ENCODE measurements at places on chromosomes 3 and 15. TPM values are rescaled to one million over a fixed set of nuclear protein-coding genes. Genes with fewer than 3 reads are reported as not detected.

DNA sequence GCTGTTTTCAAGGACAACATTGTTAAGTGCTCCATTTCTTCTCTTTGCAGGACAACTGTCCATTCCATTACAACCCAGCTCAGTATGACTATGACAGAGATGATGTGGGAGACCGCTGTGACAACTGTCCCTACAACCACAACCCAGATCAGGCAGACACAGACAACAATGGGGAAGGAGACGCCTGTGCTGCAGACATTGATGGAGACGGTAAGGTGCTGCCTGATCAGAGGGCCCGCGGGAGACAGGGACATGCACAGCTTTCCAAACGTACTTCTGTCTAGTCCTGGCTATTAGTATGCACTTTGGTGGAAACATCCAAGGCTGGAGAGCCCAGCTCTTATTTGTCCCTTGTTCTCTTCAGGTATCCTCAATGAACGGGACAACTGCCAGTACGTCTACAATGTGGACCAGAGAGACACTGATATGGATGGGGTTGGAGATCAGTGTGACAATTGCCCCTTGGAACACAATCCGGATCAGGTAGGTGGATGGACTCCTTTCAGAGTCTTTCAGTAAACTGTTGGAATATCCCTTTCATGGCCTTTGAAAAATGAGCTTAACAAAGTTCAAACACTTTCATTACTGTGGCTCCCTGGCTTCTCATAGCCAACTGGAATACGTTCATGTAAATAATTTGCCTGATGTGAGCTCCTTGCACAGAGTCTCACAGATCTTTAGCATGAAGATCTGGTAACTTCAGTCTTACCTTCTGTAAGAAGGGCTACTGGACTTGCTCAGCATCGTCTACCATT, 10.4 kb downstream of the THBS1 start:
- no peak for DNase-seq
- no peak overlapping the region for H3K4me3 ChIP-seq
- H3K27ac ChIP-seq: no peak overlapping the region
- H3K36me3 ChIP-seq: peaks cover 5% of the 10 kb centered on the region
- H3K27me3 ChIP-seq: no peaks in the 10 kb centered on the region

DNA sequence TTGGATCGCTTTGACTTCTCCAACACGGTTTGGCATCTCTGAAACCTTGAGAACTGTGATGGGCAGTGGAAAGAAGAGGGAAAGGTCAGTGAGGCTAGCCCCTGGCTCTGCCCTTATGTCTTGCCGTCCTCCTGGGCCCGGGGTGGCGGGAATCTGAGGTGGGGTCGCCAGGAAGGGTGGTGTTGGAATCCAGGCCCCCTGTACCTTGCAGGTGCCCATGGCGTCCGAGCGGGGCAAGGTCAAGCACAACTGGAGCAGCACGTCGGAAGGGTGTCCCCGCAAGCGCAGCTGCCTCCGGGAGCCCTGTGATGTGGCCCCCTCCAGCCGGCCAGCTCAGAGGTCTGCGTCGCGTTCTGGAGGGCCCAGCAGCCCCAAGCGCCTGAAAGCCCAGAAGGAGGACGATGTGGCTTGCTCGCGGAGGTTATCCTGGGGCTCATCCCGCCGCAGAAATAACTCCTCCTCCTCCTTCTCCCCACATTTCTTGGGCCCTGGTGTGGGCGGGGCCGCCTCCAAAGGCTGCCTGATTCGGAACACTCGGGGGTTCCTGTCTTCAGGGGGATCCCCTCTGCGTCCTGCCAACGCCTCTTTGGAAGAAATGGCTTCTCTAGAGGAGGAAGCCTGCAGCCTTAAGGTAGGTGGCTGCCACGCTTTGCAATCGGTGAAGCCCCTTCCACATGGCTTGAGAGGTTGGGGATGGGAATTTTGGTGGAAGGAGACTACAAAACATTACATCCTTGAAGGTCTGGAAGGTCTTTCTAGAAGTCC, 907 bp downstream of the TATDN2 start:
- peak overlapping the region; percentile 93 for H3K4me3 ChIP-seq
- no peaks in the 10 kb centered on the region for H3K27me3 ChIP-seq
- peak overlapping the region; percentile 87 for H3K27ac ChIP-seq
- H3K36me3 ChIP-seq: no peaks in the 10 kb centered on the region

- H3K4me3 ChIP-seq: no peak overlapping the region
- H3K36me3 ChIP-seq: no peaks in the 10 kb centered on the region
- H3K27me3 ChIP-seq: no peaks in the 10 kb centered on the region
Measured at GRCh38 chr3:194139814-194140391, 4.0 kb downstream of the HES1 start.

DNA sequence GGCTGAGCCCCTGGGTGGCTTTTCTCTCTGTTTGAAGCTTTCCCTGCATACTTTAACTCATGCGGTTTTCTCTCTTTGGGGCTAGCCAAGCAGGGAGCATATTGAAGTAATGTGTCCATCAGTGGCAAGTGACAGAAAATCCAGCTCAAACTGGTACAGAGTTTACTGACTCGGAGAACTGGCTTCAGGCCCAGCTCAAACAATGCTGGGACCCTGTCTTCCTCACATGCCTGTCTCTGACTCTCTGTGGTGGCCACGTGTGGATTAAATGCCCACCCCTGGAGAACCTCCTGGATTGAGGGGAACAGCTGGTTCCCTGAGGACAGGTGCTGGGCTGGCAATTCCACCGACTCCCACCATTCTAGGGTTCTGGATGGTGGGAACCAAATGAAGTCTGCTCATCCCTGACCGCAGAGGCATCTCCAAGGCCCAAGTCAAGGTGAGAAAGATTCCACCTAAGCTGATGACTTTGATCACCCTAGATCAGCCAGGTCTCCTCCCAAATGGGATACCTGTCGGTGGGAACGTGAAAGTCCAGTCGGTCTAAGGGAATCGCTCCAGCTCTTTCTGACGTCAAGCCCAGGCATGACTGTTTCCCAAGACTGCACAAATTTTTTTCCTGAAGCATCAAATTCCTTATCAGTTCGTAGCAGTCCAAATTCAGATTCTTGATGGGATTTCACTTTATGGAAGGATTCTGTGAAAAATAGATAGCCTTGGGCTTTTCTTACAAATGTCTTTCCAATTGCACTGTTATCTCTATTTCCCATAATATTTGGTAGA, 16.3 kb upstream of the HDAC11 start:
- no peaks in the 10 kb centered on the region for H3K4me1 ChIP-seq
- H3K27ac ChIP-seq: no peak overlapping the region
- H3K27me3 ChIP-seq: no peaks in the 10 kb centered on the region
- H3K4me3 ChIP-seq: no peak overlapping the region
- no peaks in the 10 kb centered on the region for H3K36me3 ChIP-seq

The FRMD5 gene
- 0.37 TPM for total RNA-seq

GRCh38 chr3:190746986-190747385, 115.5 kb downstream of the GMNC start:
- DNase-seq: no peak
- H3K27ac ChIP-seq: peak overlapping the region; percentile 64
- H3K4me1 ChIP-seq: no peaks in the 10 kb centered on the region
- no peak overlapping the region for H3K4me3 ChIP-seq
- H3K27me3 ChIP-seq: no peaks in the 10 kb centered on the region

The BFSP2 gene
- total RNA-seq: not detected

DNA sequence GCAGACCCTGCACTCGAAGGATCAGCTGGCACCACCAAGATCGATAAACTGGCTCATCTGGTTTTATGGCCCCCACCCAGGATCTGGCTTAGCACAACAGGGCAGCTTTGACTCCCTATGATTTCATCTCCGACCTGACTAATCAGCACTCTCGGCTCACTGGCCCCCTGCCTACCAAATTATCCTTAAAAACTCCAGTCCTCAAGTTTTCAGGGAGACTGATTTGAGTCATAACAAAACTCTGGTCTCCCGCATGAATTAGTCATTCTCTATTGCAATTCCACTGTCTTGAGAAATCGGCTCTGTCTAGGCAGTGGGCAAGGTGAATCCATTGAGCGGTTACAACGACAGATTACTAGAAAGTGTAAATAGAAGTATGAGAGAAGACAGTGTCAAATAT, 521.9 kb upstream of the RGMA start:
- no peaks in the 10 kb centered on the region for H3K36me3 ChIP-seq
- H3K27ac ChIP-seq: no peak overlapping the region
- no peaks in the 10 kb centered on the region for H3K4me1 ChIP-seq
- DNase-seq: no peak
- H3K27me3 ChIP-seq: no peaks in the 10 kb centered on the region

DNA sequence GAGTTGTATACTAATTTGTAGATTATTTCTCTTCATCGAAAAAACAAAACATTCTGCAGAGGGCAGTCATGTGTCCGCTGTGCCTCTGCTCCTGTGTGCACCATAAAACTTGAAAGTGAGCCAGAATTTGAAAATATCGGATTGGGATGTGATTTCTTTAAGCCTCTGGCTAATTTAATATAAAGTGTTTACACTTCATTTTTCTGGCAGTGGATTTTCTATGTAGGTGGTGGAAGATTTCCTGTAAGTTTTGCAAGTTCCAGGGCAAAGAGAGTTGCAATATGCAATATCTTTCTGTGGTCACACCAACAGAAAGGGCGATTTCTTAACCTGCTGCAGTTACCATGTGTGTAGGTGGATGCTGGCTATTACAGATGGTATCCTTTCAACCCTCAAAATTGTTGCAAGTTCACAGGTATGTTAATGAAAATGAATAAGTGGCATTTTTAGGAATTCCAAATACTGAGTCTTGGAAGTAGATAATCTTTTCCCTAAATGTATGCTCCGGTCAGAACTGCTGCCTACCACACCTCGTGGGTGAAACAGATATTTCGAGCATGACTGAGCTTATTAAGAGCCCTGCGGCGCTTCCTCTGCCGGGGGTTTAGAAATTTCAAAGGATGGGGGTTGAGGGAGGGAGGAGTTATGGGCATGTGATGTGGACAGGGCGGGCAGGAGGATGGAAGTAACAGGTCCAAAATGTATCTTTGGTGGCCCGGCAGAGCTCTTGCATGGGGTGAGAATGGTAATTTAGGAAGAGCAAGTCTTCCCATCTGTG, 134.0 kb downstream of the PGPEP1L start:
- no peaks in the 10 kb centered on the region for H3K4me1 ChIP-seq
- no peak overlapping the region for H3K27ac ChIP-seq
- no peaks in the 10 kb centered on the region for H3K27me3 ChIP-seq
- DNase-seq: no peak
- no peak overlapping the region for H3K4me3 ChIP-seq

DNA sequence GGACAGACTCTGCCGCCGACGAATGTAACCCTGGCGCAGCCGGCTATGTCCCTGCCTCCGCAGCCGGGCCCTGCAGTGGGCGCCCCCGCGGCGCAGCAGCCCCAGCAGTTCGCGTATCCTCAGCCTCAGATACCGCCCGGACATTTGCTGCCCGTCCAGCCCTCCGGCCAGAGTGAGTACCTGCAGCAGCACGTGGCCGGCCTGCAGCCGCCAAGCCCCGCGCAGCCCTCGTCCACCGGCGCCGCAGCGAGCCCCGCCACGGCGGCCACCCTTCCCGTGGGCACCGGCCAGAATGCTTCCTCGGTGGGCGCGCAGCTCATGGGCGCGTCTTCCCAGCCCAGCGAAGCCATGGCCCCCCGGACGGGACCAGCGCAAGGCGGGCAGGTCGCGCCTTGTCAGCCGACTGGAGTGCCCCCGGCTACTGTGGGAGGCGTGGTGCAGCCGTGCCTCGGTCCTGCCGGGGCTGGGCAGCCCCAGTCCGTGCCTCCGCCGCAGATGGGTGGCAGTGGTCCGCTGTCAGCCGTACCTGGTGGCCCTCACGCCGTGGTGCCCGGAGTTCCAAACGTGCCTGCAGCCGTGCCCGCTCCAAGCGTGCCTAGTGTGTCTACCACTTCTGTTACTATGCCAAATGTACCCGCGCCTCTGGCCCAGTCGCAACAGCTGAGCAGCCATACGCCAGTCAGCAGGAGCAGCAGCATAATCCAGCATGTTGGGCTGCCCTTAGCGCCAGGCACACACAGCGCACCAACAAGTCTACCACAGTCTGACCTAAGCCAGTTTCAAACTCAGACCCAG, 2.4 kb downstream of the TSC22D2 start:
- H3K36me3 ChIP-seq: no peaks in the 10 kb centered on the region
- H3K27me3 ChIP-seq: no peaks in the 10 kb centered on the region
- peak overlapping the region; percentile 99 for H3K27ac ChIP-seq
- peak; percentile 28 for DNase-seq

The NR2F2 gene
- total RNA-seq: 23.6 TPM

DNA sequence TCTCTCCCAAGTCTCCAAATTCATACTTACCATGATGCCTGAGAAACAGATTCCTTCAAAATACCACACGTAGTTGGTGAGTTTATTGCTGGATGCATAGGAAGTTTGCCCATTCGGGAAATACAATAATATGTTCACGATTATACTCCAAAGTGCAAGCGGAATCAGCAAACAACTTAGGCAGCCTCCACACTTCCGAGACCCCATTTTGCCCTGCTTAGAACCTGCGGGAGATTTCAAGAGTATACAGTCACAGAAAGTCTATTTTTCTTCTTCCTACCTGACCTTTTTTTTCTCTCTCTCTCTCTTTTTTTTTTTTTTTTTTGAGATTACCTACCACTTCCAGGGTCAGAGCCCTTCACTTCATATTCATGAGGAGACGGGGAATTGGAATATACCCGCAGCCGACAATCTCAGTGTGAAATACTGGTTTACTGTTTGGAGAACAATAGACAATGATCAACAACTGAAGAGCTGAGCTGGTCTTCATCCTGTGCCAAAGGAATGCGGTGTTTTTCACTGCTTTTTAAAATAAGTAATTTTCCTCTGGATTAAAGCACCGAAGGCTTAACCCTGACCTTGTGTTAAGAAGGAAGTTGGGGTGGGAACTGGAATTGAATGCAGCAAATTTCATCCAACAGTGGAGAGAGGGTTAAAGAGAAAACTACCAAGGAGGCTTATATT, at the start of gene TM4SF18:
TSS of gene TM4SF18 (minus strand) at position 461 of the 684 bp plus-strand sequence. CDS start at position 207, 254 bp downstream.
- H3K27ac ChIP-seq: peak within 1 kb of the TSS; percentile 74
- peak within 1 kb of the TSS; percentile 7 for H3K4me3 ChIP-seq
- no peak for DNase-seq
- H3K27me3 ChIP-seq: no peaks in the 10 kb centered on the region
- H3K36me3 ChIP-seq: no peaks in the 10 kb centered on the region

The NEK11 gene
- total RNA-seq: 2.3 TPM

The PRSS50 gene
- not detected for total RNA-seq

The PARP9 gene
- total RNA-seq: 80.7 TPM

DNA sequence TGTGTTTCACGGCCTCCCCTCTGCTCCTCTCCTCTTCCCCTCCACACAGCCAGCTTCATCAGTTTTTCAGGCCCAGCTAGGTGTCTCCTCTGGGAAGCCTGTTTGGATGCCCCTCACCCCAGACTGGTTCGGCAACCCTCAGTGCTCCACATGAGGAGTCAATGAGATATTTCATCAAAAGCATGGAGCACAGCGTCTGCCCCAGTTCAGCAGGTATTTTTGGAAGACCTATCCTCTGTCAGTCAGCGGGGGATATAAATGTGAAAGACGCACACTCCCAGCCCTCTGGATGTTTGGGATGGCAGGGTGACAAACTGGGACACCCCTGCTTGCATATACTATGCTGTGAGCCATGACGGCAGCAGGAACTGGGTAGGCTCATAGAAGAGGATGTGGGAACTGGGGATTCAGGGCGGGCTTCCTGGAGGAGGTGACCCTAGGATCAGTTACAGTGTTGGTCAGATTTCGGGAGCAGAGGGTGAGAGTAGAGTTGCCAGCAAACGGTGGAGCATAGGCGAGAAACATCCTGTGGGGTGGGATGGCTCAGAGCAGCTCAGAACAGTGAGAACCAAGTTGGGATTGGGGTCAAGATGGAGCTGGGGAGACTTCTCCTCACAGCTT, 42.9 kb downstream of the PXYLP1 start:
- no peaks in the 10 kb centered on the region for H3K27me3 ChIP-seq
- H3K36me3 ChIP-seq: no peaks in the 10 kb centered on the region
- no peak overlapping the region for H3K27ac ChIP-seq
- DNase-seq: no peak

- no peak overlapping the region for H3K4me3 ChIP-seq
- no peak overlapping the region for H3K27ac ChIP-seq
- H3K27me3 ChIP-seq: no peaks in the 10 kb centered on the region
- H3K36me3 ChIP-seq: no peaks in the 10 kb centered on the region
- no peak for DNase-seq
- no peaks in the 10 kb centered on the region for H3K4me1 ChIP-seq
Measured at GRCh38 chr15:67405208-67406191, 115.4 kb upstream of the C15orf61 start.

All from uterus (tissue), 4 donors.